ENCODE measurements at places on chromosomes 1 and 21.

- no peak for DNase-seq
These were observed 5.6 kb downstream of the CFAP57 start for GRCh38 chr1:43177691-43178090.

GRCh38 chr1:172724765-172725613 lies 66.1 kb downstream of the FASLG start:
- no peak for DNase-seq

- DNase-seq = no peak
These were observed 30.1 kb downstream of the KCNAB2 start for GRCh38 chr1:6075748-6076147.

DNA sequence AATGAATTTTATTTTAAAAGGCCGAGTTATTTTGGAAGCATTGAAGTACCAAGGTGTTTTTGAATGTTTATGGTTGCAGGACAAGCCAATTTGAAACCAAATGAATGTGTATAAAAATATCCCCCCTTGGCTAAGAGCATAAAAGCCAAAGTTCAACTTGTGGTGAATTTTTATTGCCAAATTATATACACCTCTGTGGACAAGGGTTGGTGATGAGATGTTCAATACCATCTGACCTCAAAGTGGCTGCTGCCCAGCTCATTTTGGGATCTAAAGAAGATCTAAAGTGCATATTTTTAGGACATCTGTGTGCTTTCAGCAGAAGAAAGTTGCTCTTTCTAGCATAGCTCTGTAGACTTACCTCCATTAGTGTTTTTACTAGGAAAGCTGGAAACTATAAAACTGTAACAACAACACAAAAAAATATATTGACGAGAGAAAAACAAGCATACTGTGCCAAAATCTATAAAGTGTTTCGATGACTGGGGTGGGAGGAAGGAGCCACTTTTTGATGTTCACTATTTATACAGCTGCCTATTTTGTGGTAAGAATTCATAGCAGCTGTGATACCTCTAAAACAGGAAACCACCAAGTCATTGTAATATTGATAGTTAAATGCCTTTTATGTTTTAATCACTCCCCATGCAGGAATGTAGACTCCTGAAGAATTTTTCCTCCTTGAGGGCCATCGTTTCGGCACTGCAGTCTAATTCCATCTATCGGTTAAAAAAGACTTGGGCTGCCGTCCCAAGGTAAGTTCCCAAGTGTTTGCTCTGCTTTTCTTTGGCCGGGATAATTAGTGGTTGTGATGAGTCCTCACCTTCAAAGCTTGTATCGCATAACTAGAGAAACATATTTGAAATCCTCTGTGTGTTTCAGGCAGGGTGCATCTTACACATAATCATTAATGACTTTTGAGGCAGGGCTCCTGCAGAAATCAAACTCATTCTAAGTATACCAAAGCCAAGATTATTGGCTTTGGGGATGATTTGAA lies 83.2 kb downstream of the RGL1 start:
- no peak for DNase-seq

DNA sequence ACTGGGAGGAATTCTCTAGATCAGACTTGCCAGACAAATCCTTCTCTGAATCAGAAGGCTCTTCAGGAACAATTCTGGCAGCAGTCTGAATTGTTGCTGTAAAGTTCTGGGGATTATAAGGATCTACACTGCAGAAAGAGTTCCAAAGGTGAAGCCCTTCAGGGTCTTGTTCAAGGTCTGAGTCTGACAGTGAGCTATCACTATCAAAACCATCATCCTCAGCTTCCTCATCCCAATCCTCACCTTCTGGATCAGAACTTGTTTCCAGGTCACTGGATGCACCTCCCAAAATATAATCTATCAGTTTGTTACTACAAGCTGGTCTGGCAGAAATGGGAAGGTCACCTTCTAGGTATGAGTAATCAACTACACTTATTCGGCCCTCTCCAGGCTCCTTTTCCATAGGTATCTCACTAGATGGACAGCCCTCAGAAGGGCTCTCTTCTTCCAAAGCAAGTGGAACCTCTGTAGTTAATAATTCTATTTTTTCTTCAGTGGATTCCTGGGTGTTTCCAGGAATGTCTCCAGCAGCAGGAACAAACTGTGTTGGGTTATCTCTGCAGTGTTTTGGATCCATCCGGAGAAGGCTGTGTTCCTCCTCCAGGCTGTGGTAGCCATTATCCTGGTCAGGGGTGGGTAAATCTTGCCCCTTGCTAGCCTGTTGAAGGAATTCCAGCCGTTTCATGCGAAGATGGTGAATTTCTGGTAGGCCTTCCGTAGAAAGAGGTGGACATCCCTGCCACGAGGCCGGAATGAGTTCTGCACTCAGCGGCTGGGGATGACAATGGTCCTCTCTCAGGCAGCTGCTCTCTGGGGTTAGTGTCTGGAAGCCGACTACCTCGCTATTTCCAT lies 1.6 kb downstream of the PPP1R15B start:
- no peak for DNase-seq

- no peak for DNase-seq
These were observed 298.6 kb downstream of the PTPRC start for GRCh38 chr1:198937231-198938031.

DNA sequence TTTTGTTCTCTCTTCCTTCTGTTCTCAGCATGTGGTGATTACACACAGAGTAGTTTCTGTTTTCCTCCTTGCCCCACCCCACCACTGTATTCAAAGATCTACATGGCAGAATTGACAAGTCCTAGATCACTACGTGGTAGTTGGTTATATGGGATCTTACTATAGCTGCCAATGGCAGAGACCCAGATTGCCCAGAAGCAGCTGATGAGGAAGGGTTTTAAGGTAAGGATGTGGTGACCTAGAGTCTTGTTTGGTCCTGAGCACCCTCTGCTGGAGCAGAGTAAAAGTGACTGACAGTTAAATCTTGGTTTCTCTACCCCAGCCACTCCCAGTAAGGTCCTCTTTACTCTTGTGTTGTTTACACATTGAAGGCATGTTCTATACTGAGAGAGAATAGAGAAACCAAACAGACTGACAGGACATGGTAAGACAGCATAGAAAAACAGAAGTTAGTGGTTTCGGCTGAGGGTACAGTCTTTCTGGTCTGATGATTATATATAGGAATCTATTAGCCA lies 22.8 kb upstream of the STRIP1 start:
- no peak for DNase-seq

GRCh38 chr1:3657096-3657475 lies 4.8 kb downstream of the TP73 start:
- DNase-seq = no peak

- no peak for DNase-seq
These were observed 17.8 kb upstream of the OVAAL start for GRCh38 chr1:180540697-180541594.

GRCh38 chr1:30749691-30750583 lies 7.6 kb downstream of the LAPTM5 start:
- DNase-seq = peak; percentile 48

GRCh38 chr21:42443181-42443785 lies 39.6 kb downstream of the UBASH3A start:
- DNase-seq = no peak

DNA sequence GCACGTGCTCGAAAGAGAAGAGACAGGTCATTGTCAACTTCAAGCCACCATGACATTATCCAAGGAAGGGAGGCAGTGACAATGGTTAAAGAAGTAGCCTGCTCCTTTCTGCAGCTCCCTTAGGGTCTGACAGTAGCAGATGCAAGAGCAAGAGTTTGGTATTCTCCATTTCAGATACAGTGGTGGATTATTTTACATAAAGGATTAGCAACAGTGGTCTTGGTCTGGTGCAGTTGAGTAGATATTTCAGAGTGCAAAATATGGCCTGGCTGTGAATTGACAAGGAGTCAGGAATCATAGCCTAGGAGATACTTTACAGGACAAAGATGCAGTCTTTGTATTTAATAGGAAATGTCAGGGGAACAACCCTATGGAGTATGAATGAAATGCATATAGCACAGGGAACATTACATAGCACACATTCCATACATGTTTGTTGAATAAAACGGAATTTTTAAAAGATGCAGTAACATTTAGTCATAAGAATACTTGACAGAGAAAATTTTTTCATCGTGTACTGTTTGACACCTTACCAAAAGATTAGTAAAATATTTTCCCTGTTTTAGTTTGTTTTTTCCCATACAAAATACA lies 41.8 kb downstream of the CHRM3 start:
- DNase-seq = no peak

DNA sequence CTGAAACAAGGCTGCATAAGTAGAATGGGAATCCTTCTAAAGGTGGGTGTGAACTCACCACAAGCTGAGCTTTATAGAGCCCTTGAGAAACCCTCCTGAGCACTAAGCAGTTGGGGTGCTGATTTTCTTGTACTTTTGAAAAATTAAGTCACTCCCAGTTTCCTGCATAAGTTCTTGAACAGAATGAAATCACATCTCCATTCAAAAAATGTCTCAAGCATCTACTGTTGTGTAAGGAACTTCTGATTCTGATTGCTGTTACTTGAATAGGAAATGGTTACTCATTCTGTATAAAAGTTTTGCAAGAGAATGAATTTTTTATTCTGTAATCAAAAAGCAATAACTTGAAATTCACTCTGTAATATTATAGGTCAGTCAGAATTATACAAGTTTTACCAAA lies 50.8 kb upstream of the WNT2B start:
- no peak for DNase-seq

GRCh38 chr1:13661539-13661938 lies 38.4 kb upstream of the PRDM2 start:
- DNase-seq = no peak

DNA sequence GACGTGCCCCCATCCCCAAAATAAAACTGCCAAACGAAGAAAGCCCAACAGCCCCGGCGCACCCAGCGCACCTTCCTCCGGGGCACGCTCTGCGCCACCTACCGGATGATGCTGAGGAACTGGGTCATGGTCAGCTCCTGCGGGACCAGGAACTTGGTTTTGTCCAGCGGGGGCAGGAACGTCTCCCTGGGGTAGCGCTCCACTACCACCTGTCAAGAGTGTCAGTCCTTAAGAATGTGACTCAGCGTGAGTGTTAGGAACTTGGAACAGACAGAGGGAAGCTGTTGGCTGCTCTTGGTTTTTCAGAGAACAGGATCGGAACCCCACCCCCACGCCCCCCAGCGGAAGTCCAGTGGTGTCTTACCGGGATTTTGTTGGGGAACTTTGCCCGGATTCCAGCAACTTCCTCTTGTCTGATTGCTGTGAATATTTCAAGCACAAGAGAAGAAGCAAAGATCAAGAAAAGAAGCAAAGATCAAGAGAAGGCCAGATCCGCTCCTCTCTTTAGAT lies 431 bp downstream of the MAP1LC3C start:
- DNase-seq = peak; percentile 47

- no peak for DNase-seq
These were observed 118.1 kb downstream of the C1orf21 start for GRCh38 chr1:184504955-184505338.

DNA sequence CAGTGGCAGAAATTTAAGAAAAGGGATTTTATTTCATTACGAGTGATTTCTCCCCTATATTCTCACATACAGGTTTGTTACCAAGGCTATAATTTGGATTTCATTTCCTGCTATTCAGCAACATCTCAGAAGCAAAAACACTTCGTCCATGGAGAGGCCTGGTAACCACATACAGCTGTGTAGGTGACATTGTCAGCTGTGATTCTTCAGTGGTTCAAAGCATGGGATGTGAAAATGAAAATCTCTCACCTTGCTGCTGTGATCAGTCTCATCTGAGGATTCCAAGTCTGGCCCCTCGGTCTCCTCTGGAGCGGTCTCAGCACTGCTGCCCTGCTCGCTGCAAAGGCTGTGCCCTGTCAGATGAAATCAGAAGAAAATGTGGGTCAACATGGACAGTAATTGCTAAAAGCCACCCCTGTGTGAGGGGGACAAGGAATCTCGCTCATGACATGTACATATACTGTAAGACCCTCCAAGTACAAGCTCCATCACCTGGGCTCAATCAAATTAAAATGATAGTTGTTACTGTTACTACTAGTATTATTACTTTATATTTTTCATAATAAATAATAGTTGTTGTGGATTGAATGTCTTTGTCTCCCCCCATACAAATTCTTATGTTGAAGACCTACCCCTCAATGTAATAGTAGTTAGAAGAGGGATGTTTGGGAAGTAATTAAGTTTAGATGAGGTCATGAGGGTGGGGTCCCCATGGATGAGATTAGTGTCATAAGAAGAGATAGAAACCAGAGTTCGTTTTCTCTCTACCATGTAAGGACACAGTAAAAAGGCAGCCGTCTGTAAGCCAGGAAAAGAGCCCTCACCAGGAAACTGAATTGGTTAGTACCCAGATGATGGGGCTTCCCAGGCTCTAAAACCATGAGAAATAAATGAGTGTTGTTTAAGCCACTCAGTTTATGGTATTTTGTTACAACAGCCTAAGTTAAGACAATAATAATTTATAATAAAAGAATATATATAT lies 126.7 kb upstream of the KRTAP19-8 start:
- DNase-seq = no peak

DNA sequence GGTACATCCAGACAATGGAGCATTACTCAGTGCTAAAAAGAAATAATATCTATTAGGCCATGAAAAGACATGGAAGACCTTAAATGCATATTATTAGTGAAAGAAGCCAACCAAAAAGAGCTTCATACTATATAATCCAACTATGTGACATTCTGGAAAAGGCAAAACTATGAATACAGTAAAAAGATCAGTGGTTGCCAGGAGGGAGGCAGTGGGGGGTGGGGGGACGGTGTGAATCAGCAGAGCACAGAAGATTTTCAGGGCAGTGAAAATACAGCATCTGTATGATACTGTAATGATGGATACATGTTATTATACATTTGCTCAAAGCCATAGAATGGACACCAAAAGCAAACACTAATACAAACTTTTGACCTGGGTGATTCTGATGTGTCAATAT lies 339.4 kb upstream of the SNX7 start:
- DNase-seq = no peak

DNA sequence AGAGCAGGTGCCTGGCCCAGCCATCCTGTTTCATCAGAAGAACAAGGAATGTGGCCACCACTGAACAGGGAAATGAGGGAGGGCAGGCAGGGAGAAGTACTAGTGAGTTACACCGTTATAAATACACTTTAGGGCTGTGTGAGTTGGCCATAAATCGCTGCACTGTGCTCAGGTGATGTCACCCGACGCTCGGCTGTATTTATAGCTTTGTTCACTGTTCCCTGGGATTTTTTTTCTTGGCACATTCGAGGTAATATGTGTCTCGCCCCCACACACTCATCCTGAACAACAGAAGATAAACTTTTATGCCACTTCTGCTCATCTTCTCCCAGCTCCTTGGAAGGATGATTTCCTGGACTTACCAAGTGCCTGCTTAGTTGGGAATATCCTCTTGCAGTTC lies 9.0 kb upstream of the KIRREL1 start:
- DNase-seq = no peak

GRCh38 chr21:34148826-34149558 lies 75.6 kb downstream of the MRPS6 start:
- no peak for DNase-seq

DNA sequence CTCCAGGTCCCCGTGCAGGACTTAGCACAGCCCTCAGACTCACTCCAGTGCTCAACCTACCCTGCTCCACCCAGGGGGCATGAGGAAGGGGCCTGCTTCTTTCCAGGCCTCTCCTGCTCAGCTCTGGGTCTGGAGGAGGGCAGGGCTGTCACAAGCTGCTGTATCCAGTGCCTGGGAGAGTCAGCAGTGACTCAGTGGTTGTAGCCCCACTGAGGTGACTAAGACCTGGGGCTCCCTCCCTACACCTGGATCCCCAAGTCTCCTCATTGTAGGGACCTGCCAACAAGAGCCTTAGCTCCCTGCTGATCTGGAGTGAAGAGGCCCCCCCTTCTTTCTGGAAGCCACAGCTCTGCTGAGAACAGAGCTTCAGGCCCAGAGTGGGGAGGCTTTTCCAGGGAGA lies 36.1 kb upstream of the FAM131C start:
- no peak for DNase-seq

- DNase-seq = no peak
These were observed 45.1 kb downstream of the GRIK3 start for GRCh38 chr1:36989241-36989640.

GRCh38 chr21:39319251-39319756 lies 5.9 kb upstream of the BRWD1 start:
- no peak for DNase-seq
